ENCODE measurements at places on chromosomes 16 and 17. TPM values are rescaled to one million over a fixed set of nuclear protein-coding genes. Genes with fewer than 3 reads are reported as not detected.

- H3K4me1 ChIP-seq: no peaks in the 10 kb centered on the region
- H3K27me3 ChIP-seq: no peaks in the 10 kb centered on the region
- no peak for DNase-seq
- H3K36me3 ChIP-seq: no peaks in the 10 kb centered on the region
- H3K27ac ChIP-seq: peak overlapping the region; percentile 35
Observed at GRCh38 chr17:27888945-27889344, 4.2 kb downstream of the LYRM9 start.

- H3K36me3 ChIP-seq: no peaks in the 10 kb centered on the region
- DNase-seq: no peak
- no peaks in the 10 kb centered on the region for H3K4me1 ChIP-seq
- H3K27ac ChIP-seq: peak overlapping the region; percentile 25
Observed at GRCh38 chr17:14334919-14335318, 34.0 kb downstream of the HS3ST3B1 start.

- H3K27ac ChIP-seq: no peak overlapping the region
- no peaks in the 10 kb centered on the region for H3K27me3 ChIP-seq
- no peaks in the 10 kb centered on the region for H3K36me3 ChIP-seq
- no peak overlapping the region for H3K4me3 ChIP-seq
Observed at GRCh38 chr16:66133643-66134338, 232.7 kb upstream of the CDH5 start.

GRCh38 chr17:3513305-3514035 lies 37.7 kb downstream of the ASPA start:
- H3K4me3 ChIP-seq: no peak overlapping the region
- DNase-seq: no peak
- H3K27ac ChIP-seq: peak overlapping the region; percentile 73
- H3K27me3 ChIP-seq: no peaks in the 10 kb centered on the region
- no peaks in the 10 kb centered on the region for H3K36me3 ChIP-seq
- no peaks in the 10 kb centered on the region for H3K4me1 ChIP-seq

DNA sequence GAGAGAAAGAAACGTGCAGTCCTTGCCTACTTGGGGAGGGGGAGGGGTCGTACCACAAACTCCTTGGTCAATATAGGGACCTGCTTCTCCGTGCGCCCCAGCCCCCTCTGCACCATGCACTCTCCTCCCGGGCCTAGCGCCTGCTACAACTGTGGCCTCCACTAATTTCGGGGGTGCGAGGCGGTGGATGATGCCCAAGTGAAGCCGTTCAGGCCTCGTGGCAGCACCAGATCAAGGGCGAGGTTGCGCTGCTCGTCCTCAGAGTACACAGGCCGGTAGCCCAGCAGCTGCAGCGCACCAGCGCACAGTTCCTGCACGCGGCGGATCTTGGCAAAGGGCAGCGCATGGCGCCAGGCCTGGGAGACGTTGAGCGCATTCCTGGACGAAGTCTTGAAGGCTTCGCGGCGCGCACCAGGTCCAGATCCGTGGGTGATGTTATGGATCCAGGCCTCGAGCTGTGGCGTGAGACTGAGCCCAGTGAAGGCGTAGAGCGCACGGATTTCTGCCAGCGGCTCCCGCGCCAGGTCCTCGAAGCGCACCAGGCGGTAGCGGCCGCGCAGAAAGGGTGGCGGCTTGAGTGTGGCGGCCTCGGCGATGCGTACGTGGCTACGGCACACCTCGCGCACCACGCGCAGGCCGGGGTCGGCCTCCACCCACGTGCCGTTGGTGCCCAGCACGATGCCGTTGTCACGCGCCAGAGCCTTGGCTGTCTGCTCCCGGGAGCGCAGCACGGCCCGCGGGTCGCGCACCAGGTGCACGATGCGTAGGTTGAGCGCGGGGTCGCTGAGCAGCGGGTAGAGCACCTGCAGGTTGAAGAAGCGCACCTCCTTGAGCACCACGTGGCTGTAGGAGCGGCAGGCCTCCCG lies 14.2 kb upstream of the TMEM170A start:
- no peak overlapping the region for H3K4me3 ChIP-seq
- no peaks in the 10 kb centered on the region for H3K4me1 ChIP-seq
- no peaks in the 10 kb centered on the region for H3K36me3 ChIP-seq

DNA sequence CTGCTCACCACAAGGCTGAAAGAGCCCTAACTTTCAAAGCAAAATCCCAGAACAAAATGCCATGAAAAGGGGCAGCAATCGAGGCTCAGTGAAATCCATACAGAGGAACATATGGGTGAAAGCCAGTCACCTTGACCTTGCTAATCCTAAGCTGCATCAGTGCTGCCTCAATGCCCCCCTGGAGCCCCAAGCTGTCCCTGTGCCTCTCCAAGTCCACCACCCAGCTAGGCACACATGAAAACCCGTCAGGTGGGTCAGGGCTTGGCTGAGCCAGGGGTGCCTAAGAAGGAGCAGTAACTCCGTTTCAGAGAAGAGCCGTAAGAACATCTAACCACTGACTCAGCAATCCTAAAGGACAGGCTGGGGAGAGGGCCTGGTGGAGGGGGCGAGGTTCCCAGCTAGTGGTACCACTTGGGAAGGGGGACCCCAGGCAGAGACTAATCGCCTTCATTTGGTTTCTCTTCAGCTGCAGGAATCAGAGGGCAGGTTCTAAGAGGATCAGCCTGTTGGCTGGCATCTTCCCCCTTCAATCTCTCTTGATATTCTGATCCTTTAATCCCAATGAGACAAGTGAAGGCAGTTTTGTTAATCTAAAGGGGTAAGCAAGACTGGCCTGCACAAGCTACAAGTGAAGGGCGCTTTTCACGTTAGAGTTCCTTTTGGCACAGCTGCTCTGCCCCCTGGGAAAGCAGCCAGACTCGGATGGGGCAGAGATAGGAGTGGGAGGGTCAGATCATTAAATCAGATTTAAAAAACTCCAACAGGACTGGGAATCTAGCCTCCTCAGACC lies 7.6 kb downstream of the PITPNA start:
- DNase-seq: no peak
- H3K27ac ChIP-seq: no peak overlapping the region
- H3K4me1 ChIP-seq: no peaks in the 10 kb centered on the region
- no peaks in the 10 kb centered on the region for H3K36me3 ChIP-seq
- H3K27me3 ChIP-seq: no peaks in the 10 kb centered on the region

- H3K27ac ChIP-seq: no peak overlapping the region
- H3K4me3 ChIP-seq: no peak overlapping the region
- DNase-seq: no peak
- no peaks in the 10 kb centered on the region for H3K4me1 ChIP-seq
- H3K36me3 ChIP-seq: no peaks in the 10 kb centered on the region
Observed at GRCh38 chr16:74574146-74574545, 32.8 kb downstream of the GLG1 start.

- H3K27ac ChIP-seq: peak overlapping the region; percentile 57
- H3K27me3 ChIP-seq: no peaks in the 10 kb centered on the region
- no peak for DNase-seq
- peaks cover 4% of the 10 kb centered on the region for H3K36me3 ChIP-seq
Observed at GRCh38 chr17:18318117-18318516, 3.0 kb downstream of the SMCR8 start.

GRCh38 chr17:887551-888209 lies 91.9 kb downstream of the NXN start:
- no peaks in the 10 kb centered on the region for H3K36me3 ChIP-seq
- no peak for DNase-seq
- H3K4me3 ChIP-seq: no peak overlapping the region
- H3K4me1 ChIP-seq: no peaks in the 10 kb centered on the region

GRCh38 chr17:45029096-45029495 lies 22.3 kb downstream of the DCAKD start:
- no peak for DNase-seq
- no peaks in the 10 kb centered on the region for H3K36me3 ChIP-seq
- no peaks in the 10 kb centered on the region for H3K4me1 ChIP-seq
- H3K4me3 ChIP-seq: no peak overlapping the region
- no peaks in the 10 kb centered on the region for H3K27me3 ChIP-seq

GRCh38 chr17:47338026-47338425 lies 14.3 kb downstream of the EFCAB13 start:
- H3K27me3 ChIP-seq: no peaks in the 10 kb centered on the region
- no peak overlapping the region for H3K27ac ChIP-seq
- no peaks in the 10 kb centered on the region for H3K4me1 ChIP-seq
- no peak overlapping the region for H3K4me3 ChIP-seq
- peaks cover 4% of the 10 kb centered on the region for H3K36me3 ChIP-seq

DNA sequence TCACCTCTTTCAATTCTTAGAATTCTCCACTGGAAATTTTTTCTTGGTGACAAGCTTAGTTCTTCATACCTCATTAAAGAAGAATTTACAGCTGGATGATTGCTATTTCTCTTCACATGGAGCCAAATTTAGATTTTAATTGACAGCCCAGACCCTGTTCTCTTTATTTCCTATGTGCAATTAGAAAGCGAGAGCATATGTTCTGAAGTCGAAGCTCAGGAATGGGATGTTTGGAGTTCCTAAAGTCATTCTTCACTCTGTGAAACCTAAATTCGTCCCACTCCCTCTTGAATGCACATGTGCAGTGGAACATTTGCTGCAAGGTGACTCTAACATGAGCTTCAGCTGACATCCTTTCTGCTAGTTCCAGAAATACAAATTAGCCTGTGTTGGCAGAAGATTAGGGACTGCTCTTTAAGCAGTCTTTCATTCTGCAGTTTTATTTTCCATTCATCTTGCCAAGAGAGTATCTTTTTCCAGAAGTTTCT lies 129.3 kb upstream of the KCNJ16 start:
- no peaks in the 10 kb centered on the region for H3K27me3 ChIP-seq
- no peak overlapping the region for H3K4me3 ChIP-seq
- no peaks in the 10 kb centered on the region for H3K36me3 ChIP-seq
- H3K27ac ChIP-seq: no peak overlapping the region

- H3K4me1 ChIP-seq: no peaks in the 10 kb centered on the region
- no peak for DNase-seq
- no peak overlapping the region for H3K27ac ChIP-seq
- no peaks in the 10 kb centered on the region for H3K36me3 ChIP-seq
- no peak overlapping the region for H3K4me3 ChIP-seq
Observed at GRCh38 chr17:45790296-45790922, 6.3 kb downstream of the CRHR1 start.

DNA sequence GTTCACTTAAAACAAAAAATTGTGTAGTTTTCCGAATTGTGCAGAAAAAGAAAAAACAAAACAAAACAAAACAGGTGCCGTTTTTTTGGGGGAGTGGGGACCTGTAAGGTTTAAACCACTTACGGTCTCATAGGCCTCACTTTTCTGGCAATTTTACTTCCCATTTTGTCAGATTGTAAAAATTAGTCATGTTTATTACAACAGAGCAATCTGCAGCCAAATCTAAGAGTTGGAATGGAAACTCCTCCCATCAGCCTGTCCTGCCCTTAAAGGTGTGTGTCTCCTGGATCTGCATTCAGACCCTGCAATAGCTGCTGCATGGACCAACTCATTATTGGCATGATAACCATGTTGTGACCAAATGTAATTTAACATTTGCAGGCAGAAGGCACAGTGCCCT lies 8.2 kb upstream of the SALL1 start:
- H3K27ac ChIP-seq: no peak overlapping the region
- H3K27me3 ChIP-seq: peaks cover 39% of the 10 kb centered on the region
- no peak for DNase-seq

DNA sequence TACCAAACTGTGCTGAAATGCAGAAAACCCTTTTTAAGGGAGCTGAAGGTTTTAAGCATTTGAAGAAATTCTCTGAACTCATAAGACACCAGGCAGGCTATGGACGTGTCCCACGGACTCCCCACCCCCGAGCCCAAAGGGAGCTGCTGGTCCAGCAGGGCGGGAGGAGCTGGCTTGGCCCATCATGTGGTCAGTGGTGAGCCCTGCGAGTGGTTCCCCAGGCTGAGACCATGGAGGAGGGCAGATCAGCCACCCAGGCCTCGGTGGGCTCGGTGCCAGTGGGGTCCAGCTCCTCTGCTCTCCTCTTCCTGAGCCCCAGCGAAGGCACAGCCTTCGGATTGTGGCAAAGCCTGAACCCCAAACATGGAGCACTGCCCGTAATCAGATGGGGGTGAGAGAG lies 27.0 kb downstream of the LGALS3BP start:
- H3K27me3 ChIP-seq: no peaks in the 10 kb centered on the region
- H3K36me3 ChIP-seq: no peaks in the 10 kb centered on the region
- H3K4me3 ChIP-seq: no peak overlapping the region
- H3K27ac ChIP-seq: peak overlapping the region; percentile 88
- peaks cover 5% of the 10 kb centered on the region for H3K4me1 ChIP-seq
- no peak for DNase-seq

DNA sequence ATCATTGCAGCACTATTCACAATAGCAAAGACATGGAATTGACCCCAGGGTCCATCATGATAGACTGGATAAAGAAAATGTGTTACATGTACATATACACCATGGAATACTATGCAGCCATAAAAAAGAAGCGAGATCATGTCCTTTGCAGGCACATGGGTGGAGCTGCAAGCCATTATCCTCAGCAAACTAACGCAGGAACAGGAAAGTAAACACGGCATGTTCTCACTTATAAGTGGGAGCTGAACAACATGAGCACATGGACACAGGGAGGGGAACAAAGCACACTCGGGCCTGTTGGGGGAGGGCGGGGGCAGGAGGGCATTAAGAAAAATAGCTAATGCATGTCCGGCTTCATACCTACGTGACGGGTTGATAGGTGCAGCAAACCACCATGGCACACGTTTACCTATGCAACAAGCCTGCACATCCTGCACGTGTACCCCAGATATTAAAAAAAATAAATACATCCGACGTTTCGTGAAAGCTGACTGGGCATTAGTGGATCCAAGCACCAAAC lies 28.9 kb downstream of the ZNF778 start:
- no peaks in the 10 kb centered on the region for H3K27me3 ChIP-seq
- no peak overlapping the region for H3K27ac ChIP-seq
- H3K4me1 ChIP-seq: no peaks in the 10 kb centered on the region

GRCh38 chr16:87702325-87702811 lies 63.4 kb downstream of the KLHDC4 start:
- H3K4me3 ChIP-seq: no peak overlapping the region
- H3K36me3 ChIP-seq: no peaks in the 10 kb centered on the region
- no peak for DNase-seq
- H3K4me1 ChIP-seq: no peaks in the 10 kb centered on the region
- H3K27ac ChIP-seq: no peak overlapping the region

Gene KRTAP3-1
- total RNA-seq: not detected

Gene KRT39
- total RNA-seq: not detected

Gene SCN4A
- total RNA-seq: 16.7 TPM

Gene TBC1D3I
- total RNA-seq: 0.64 TPM
